Ovary (tissue), 10 donors: ENCODE measurements at places on chromosomes 7 and 10.

DNA sequence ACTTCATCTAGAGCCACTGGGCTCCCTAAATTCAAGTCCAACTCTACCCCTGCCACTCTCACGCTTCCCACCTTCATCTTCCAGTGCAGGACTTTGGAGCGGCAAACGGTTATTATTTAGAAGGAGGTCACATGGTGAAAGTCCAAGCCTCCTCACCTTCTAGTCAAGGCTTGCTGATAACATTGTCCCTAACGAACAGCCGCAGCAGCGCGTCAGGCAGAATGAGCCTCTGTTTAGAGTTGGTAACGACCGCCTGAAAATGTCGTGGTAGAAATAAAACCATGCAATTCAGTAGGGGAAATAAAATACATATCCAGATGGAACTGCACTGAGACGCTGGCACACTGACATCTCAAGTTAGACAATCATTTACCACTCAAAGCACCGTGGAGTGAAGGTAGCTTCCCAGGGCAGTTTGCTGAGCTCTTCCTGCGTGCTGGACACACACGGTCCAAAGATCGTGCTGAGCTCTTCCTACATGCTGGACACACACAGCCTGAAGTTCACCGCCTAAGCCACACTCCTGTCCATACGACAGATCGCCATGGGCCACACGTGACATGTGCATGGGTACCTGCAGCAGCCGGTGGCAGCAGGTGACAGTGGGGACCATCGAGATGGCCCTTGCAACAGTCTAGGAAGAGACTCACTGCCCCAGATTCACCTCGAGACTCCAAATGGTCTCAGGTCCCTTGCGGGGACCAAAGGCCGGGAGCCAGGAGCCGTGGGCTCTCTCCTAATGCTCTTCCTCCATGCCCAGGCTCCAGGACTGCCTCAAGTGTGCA lies 323.5 kb downstream of the PTPRN2 start:
- H3K4me3 ChIP-seq = no peak overlapping the region
- H3K36me3 ChIP-seq = no peaks in the 10 kb centered on the region
- no peaks in the 10 kb centered on the region for H3K4me1 ChIP-seq
- DNase-seq = no peak
- no peak overlapping the region for H3K27ac ChIP-seq

GRCh38 chr7:129784783-129785684 lies 167.7 kb downstream of the UBE2H start:
- H3K27ac ChIP-seq = no peak overlapping the region
- H3K27me3 ChIP-seq = peaks cover 10% of the 10 kb centered on the region
- H3K4me1 ChIP-seq = peaks cover 3% of the 10 kb centered on the region
- no peaks in the 10 kb centered on the region for H3K36me3 ChIP-seq
- no peak for DNase-seq
- no peak overlapping the region for H3K4me3 ChIP-seq

GRCh38 chr7:34756025-34756437 lies 98.0 kb downstream of the NPSR1 start:
- H3K27ac ChIP-seq = no peak overlapping the region
- no peaks in the 10 kb centered on the region for H3K36me3 ChIP-seq
- no peak overlapping the region for H3K4me3 ChIP-seq
- no peak for DNase-seq

DNA sequence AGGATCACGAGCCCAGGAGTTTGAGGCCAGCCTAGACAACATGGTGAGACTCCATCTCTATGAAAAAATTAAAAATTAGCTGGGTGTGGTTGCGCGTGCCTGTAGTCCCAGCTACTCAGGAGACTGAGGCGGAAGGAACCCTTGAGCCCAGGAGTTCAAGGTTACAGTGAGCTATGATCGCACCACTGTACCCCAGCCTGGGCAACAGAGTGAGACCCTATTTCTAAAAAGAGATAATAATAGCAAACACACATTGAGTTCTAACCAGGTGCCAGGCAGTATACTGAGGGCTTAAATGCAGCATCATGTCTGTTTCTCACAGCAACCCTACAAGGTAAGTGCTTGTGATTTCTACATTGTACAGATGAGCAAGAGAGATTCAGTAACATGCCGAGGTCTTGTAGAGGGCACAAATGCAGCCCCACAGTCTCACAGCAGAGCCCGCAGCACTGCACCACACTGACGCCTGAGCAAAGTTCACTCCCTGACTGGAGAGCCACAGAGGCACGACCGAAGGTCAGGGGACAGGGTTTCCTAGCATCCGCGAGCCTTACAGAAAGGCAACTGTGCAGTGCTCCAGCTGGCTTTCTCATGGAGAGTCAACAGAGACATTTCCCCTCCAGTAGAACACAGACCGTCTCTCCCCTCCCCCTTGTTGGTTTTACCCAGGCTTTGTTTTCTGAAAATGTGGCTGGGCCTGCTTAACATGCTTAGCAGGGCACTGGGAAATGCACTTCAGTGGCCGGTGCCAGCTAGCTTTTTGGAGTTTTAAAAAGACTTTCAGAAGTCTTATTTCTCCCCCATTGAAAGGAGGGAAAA lies 36.5 kb downstream of the PDSS1 start:
- H3K4me1 ChIP-seq = no peaks in the 10 kb centered on the region
- DNase-seq = no peak
- no peaks in the 10 kb centered on the region for H3K27me3 ChIP-seq
- H3K4me3 ChIP-seq = no peak overlapping the region
- H3K36me3 ChIP-seq = no peaks in the 10 kb centered on the region

DNA sequence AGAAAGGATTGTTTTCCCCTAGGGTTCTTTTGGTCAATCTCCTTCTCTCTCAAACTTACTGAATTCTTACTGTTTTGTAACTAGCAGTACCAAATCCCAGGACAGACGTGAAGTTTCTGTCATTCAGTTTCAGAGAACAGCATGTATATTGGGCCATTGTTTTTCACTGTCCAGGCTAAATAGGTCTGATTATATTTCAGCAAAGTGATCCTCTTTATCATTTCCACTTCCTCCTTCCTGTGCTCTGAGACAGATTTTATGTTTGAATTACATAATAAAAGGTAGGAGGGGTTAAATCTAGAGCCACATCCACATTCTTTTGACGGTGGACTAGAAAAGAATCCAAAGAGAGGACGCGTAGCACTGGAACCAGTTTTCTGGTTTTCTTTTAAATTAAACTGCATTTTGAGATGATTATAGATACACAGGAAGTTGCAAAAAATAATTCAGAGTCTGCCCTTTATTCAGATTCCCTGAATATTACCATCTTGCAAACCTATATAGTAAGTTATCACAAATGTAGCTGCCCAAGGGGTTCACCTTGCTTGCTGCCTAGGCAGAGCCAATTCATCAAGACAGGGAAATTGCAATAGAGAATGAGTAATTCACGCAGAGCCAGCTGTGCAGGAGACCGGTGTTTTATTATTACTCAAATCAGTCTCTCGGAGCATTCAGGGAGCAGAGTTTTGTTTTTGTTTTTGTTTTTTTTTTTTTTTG lies 40.1 kb downstream of the AKR1E2 start:
- H3K36me3 ChIP-seq = no peaks in the 10 kb centered on the region
- H3K4me1 ChIP-seq = no peaks in the 10 kb centered on the region
- H3K27me3 ChIP-seq = no peaks in the 10 kb centered on the region
- no peak overlapping the region for H3K27ac ChIP-seq
- DNase-seq = no peak

GRCh38 chr10:127534074-127534473 lies 15.0 kb upstream of the NPS start:
- no peaks in the 10 kb centered on the region for H3K27me3 ChIP-seq
- DNase-seq = no peak
- no peaks in the 10 kb centered on the region for H3K36me3 ChIP-seq

- no peaks in the 10 kb centered on the region for H3K27me3 ChIP-seq
- no peak overlapping the region for H3K4me3 ChIP-seq
- H3K4me1 ChIP-seq = no peaks in the 10 kb centered on the region
Observed at GRCh38 chr10:32687546-32687945, 241.6 kb downstream of the CCDC7 start.

DNA sequence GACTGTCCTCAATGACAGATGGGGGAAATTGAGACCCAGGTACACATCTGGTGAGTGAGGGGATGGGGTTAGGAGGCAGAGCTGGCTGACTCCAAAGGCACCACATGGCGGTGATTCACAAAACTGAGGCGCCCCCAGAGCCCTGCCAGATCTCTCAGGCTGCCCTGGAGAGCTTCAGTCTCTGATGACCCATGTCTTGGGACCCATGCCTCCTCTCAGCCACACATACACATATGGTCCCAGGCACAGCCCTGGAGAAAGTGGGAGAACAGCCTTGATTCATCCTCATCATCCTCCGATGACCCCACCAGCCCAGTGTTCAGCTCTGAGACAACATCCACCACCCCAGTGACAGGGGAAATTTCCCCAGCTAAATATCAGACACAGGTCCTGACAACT lies 426.0 kb downstream of the RPS24 start:
- no peaks in the 10 kb centered on the region for H3K36me3 ChIP-seq
- no peak for DNase-seq
- peaks cover 4% of the 10 kb centered on the region for H3K4me1 ChIP-seq
- H3K27me3 ChIP-seq = no peaks in the 10 kb centered on the region
- no peak overlapping the region for H3K27ac ChIP-seq
- no peak overlapping the region for H3K4me3 ChIP-seq

DNA sequence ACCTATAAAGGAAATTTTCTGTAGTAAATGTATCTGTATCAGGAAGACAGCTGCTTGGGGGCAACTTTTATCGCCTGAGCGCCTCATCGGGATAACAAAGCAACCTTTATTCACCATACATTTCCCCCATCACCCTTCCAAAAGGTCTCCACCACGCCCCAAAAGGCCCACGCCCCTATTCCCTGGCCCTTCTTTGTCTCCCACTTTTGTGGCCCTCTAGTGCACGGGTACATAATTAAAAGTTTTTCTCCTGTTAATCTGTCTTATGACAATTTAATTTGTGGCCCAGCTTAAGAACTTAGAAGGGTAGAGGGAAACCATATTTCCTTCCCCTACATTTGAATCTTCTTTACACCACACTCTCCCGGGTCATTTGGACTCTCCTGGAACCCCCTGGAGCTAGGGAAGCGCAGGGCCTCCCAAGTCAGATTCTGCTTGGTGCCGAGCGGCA lies 625 bp downstream of the RP9 start:
- peak overlapping the region; percentile 18 for H3K27ac ChIP-seq
- H3K4me3 ChIP-seq = peak overlapping the region; percentile 70
- H3K36me3 ChIP-seq = no peaks in the 10 kb centered on the region

- H3K27ac ChIP-seq = peak overlapping the region; percentile 27
- H3K4me1 ChIP-seq = peaks cover 19% of the 10 kb centered on the region
- no peak overlapping the region for H3K4me3 ChIP-seq
- DNase-seq = no peak
- no peaks in the 10 kb centered on the region for H3K36me3 ChIP-seq
- H3K27me3 ChIP-seq = no peaks in the 10 kb centered on the region
Observed at GRCh38 chr10:102633287-102633686, 11.0 kb upstream of the TRIM8 start.

GRCh38 chr10:113562069-113562468 lies 9.2 kb downstream of the HABP2 start:
- no peak for DNase-seq
- H3K27me3 ChIP-seq = no peaks in the 10 kb centered on the region
- peaks cover 7% of the 10 kb centered on the region for H3K4me1 ChIP-seq
- no peaks in the 10 kb centered on the region for H3K36me3 ChIP-seq

DNA sequence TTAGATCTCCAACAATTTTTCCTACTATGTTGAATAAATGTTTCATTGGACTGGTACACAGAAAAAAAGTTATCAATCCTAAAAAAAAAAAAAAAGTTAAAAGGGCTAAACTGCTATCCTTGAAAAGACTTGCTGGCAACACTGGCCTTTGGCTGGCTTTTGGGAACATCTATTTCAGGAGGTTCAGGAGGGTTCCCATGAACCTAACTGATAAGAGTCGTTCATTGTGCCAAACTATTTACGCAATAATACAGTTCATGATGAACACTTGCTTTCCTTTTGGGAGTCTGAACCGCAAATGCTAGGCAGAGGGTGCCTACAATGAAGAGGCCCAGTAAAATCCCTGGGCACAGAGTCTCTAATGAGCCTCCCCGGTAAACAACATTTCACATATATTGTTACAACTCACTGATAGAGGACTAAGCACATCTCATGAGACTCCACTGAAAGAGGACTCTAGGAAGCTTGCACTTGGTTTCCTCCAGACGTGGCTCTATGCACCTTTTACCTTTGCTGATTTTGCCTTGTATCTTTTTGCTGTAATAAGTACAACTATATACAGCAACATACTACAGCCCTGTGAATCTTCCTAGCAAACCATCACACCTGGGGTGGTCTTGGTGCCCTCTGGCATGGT lies 45.0 kb downstream of the ZFAND4 start:
- peaks cover 6% of the 10 kb centered on the region for H3K4me1 ChIP-seq
- no peaks in the 10 kb centered on the region for H3K36me3 ChIP-seq
- no peak overlapping the region for H3K4me3 ChIP-seq

DNA sequence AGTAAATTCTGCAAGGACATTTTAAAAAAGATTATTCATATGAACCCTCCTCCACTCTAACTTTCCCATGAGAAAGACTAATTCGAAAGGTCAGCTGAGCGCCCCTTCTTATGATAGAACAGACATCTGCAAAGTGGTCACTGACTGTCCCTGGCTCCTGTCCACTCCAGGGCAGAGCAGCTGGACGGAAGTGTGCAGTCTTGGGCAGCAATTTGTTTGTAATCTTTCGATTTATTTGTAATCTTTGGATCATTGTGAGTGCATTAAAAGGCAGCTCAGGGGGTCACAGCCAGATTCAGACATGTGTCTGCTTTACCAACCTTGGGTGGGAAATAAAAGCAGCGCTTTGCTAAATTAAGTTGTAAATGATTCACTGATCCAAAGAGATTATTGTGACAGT lies 158.8 kb upstream of the ADARB2 start:
- DNase-seq = no peak
- no peaks in the 10 kb centered on the region for H3K27me3 ChIP-seq
- H3K27ac ChIP-seq = no peak overlapping the region
- no peaks in the 10 kb centered on the region for H3K4me1 ChIP-seq
- H3K4me3 ChIP-seq = no peak overlapping the region
- H3K36me3 ChIP-seq = no peaks in the 10 kb centered on the region

DNA sequence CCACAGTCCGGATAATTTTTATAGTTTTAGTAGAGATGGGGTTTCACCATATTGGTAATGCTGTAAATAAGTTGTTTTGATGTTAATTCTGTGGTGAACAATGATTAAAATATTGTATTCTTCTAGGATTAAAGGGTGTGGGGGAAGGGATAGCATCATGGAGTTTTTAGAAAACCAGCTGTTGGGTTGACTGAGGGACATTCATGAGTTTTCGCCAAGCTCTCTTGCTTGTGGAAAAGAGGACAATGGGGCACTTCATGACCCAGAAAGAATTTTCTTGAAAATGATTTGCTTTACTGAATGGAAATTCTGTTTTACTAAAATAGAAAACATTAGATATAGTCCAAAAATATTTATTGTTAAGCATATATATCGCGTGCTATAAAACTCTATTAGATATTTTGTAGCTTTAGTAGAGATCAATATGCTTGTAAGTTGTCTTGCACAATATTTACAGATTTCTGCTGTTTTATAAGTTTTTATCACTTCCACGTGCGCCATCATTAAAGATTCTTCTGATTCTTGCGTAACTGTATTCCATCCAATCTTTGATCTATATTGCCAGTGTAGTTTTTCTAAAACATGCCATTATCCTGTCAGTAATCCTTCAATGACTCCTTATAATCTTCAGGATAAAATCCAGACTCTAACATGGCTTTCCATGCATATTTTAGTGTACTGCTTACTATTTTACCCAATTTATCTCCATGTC lies 41.8 kb downstream of the LCOR start:
- no peak overlapping the region for H3K27ac ChIP-seq
- DNase-seq = no peak
- H3K4me3 ChIP-seq = no peak overlapping the region
- H3K36me3 ChIP-seq = no peaks in the 10 kb centered on the region
- peaks cover 5% of the 10 kb centered on the region for H3K4me1 ChIP-seq

- H3K4me1 ChIP-seq = no peaks in the 10 kb centered on the region
- no peaks in the 10 kb centered on the region for H3K27me3 ChIP-seq
- H3K36me3 ChIP-seq = no peaks in the 10 kb centered on the region
- no peak overlapping the region for H3K4me3 ChIP-seq
- DNase-seq = no peak
Observed at GRCh38 chr7:138151731-138152577, 75.7 kb downstream of the AKR1D1 start.
